Epithelial cell of proximal tubule (primary cell): ENCODE measurements at places on chromosomes 16 and 17. TPM values are rescaled to one million over a fixed set of nuclear protein-coding genes. Genes with fewer than 3 reads are reported as not detected.

- DNase-seq, result peak; percentile 48
These were observed 28.1 kb downstream of the SERPINF1 start for GRCh38 chr17:1789936-1790335.

BCL6B gene
- total RNA-seq, result under 0.01 TPM in 1 of 2 replicates, not detected in the other

- DNase-seq, result no peak
These were observed 48.4 kb upstream of the DOC2B start for GRCh38 chr17:229709-230394.

DNA sequence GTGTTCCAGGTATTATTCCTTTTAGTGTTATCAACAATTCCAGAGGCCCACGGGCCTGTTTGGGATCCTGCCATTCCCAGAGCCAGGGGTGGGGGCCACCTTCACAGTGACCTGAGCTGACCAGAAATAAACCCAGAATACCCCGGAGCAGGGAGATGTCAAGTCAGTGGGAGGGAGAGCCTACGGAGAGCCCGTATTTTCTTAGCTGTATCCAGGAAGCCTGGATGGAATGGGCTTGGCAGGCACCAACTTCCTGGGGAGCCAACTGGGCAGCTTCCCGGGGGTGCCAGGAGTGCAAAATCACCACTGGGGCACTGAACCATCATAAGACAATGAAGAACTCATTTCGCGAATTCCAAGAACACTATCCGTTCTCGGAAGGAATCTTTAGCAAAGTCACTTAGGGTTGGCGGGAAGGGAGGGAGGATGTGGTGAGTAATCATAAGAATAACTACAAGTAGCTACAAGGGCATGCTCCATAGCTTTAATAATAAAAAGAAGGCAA is 13.2 kb upstream of the MRTFB start:
- no peak for DNase-seq

GRCh38 chr17:5870231-5870953 is 199.8 kb upstream of the WSCD1 start:
- no peak for DNase-seq

- no peak for DNase-seq
These were observed 301.1 kb downstream of the IRF8 start for GRCh38 chr16:86199871-86200695.

- DNase-seq, result no peak
These were observed 1.6 kb downstream of the HEATR3 start for GRCh38 chr16:50067290-50067853.

- DNase-seq, result no peak
These were observed 3.9 kb upstream of the RMI2 start for GRCh38 chr16:11341371-11341770.

CDRT4 gene
- total RNA-seq, result 0.29 and 6.7 TPM in 2 replicates

- DNase-seq, result no peak
These were observed 107.8 kb downstream of the XYLT1 start for GRCh38 chr16:17362946-17363345.

GRIN2A gene
- total RNA-seq, result not detected in 2 replicates

SPN gene
- total RNA-seq, result 0.43 TPM in 1 of 2 replicates, not detected in the other

GRCh38 chr16:8795818-8796217 is 1.6 kb downstream of the TMEM186 start:
- DNase-seq, result no peak

CCDC102A gene
- total RNA-seq, result 14.0 and 22.7 TPM in 2 replicates

DNA sequence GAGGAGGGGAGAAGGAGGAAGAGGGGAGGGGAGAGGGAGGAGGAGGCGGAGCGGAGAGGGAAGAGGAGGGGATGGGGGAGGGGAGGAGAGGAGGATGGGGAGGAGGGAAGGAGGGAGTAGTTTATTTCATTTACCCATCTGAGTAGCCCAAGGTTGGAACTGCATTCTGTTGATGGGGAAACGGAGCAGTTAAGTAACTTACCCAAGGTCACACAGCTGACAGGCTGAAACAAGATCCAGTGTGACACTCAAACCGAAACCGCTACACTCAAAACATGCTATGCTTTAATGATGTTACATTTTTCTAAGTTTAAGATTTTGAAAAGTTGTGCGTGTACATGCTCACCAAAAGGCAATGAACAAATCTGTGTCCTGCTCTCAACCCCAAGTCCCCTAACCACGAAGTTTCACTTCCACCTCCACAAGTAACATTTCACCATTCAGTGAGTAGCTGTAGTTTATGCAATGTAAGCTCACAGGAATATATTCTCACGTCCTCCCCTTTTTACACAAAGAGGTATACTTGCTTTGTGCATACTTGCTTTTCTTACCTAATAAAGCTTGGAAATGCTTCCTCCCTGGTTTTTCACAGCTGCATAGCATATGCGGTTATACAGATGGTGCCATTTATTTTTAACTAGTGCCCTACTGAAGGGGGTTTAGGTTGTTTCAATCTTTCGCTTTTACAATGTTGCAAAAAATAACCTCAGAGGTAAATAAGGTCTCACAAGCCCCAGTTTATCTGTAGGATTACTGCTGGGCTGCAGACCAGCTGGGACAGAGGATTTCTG is 275.3 kb downstream of the PARN start:
- DNase-seq, result no peak
